ENCODE measurements at places on chromosomes 3 and 15. TPM values are rescaled to one million over a fixed set of nuclear protein-coding genes. Genes with fewer than 3 reads are reported as not detected.

VIPR1 gene
- 24.4 TPM for total RNA-seq

QRICH1 gene
- 74.9 TPM for total RNA-seq

NEK11 gene
- total RNA-seq: 7.6 TPM

SH2D7 gene
- not detected for total RNA-seq

ALG3 gene
- total RNA-seq: 68.9 TPM

TMEM39A gene
- total RNA-seq: 34.1 TPM

ALPK3 gene
- 30.5 TPM for total RNA-seq

NR2E3 gene
- total RNA-seq: 0.43 TPM

RBP2 gene
- total RNA-seq: 2.2 TPM

SAMMSON gene
- not detected for total RNA-seq

KLHDC8B gene
- 201 TPM for total RNA-seq

LRRC31 gene
- not detected for total RNA-seq

RTP1 gene
- not detected for total RNA-seq

LRRC15 gene
- 0.18 TPM for total RNA-seq

CD86 gene
- 17.1 TPM for total RNA-seq

LIPC gene
- total RNA-seq: 0.18 TPM

KBTBD8 gene
- 0.41 TPM for total RNA-seq

STX19 gene
- not detected for total RNA-seq

PRTG gene
- total RNA-seq: 3.0 TPM

DAPK2 gene
- total RNA-seq: 4.8 TPM

GOLGA8J gene
- not detected for total RNA-seq

All from adrenal gland (tissue), 19 donors.